ENCODE measurements at places on chromosomes 7 and 10. TPM values are rescaled to one million over a fixed set of nuclear protein-coding genes. Genes with fewer than 3 reads are reported as not detected.

Gene DPYSL4
- 1.2 TPM for total RNA-seq

Gene GHRHR
- not detected for total RNA-seq

Gene INA
- not detected for total RNA-seq

Gene CDK14
- 10.4 TPM for total RNA-seq

Gene LSM8
- 29.6 TPM for total RNA-seq

Gene GPR146
- 2.8 TPM for total RNA-seq

Gene MNX1
- not detected for total RNA-seq

Gene ADARB2
- under 0.01 TPM for total RNA-seq

Gene C7orf33
- total RNA-seq: not detected

Gene MRC1
- total RNA-seq: 0.21 TPM

Gene ITPRID1
- total RNA-seq: not detected

Gene CHN2
- not detected for total RNA-seq

Gene FKBP14
- 27.2 TPM for total RNA-seq

Gene IGF2BP3
- total RNA-seq: 7.5 TPM

Gene ASB10
- total RNA-seq: not detected

Gene DUS4L
- total RNA-seq: 10.6 TPM

Gene C1QL3
- total RNA-seq: not detected

Gene PNLIP
- not detected for total RNA-seq

Gene FFAR4
- not detected for total RNA-seq

Gene TWIST1
- 16.4 TPM for total RNA-seq

Gene NAT16
- total RNA-seq: not detected

Gene VSTM4
- total RNA-seq: under 0.01 TPM

Gene WDR86
- 0.24 TPM for total RNA-seq

Gene FAM241B
- total RNA-seq: 0.96 TPM

Gene C10orf67
- not detected for total RNA-seq

Gene DBF4
- total RNA-seq: 16.0 TPM

Gene FAM221A
- total RNA-seq: 1.2 TPM

Gene LRRC18
- not detected for total RNA-seq

Gene NEUROG3
- total RNA-seq: not detected

Gene TMEM176A
- not detected for total RNA-seq

Gene PANK1
- 9.4 TPM for total RNA-seq

Gene CALCR
- total RNA-seq: not detected

Gene FAM237B
- not detected for total RNA-seq

Gene ATOH7
- not detected for total RNA-seq

Gene SYT15B
- total RNA-seq: 0.21 TPM

Gene FBXL15
- 8.4 TPM for total RNA-seq

Gene CALML3
- 2.7 TPM for total RNA-seq

Gene SPRN
- total RNA-seq: not detected

Gene PYROXD2
- total RNA-seq: 17.1 TPM

Gene IFIT1B
- total RNA-seq: not detected

Gene PLOD3
- 37.4 TPM for total RNA-seq

Gene OGDH
- 59.5 TPM for total RNA-seq

Gene EN2
- not detected for total RNA-seq

Gene GJC3
- 0.24 TPM for total RNA-seq

Gene RELN
- total RNA-seq: 0.21 TPM

Gene PNLIPRP1
- not detected for total RNA-seq

Gene AKR1D1
- total RNA-seq: not detected

Gene SLC13A1
- total RNA-seq: not detected

Gene PHYHIPL
- not detected for total RNA-seq

Gene CALML5
- total RNA-seq: not detected

Data from tracheal epithelial cell (primary cell).